ENCODE measurements at places on chromosomes 6 and 20. TPM values are rescaled to one million over a fixed set of nuclear protein-coding genes. Genes with fewer than 3 reads are reported as not detected.

ELOVL2 gene
- 14.1 TPM for total RNA-seq

EYA2 gene
- total RNA-seq = 8.9 TPM

ALDH8A1 gene
- total RNA-seq = not detected

PTGIS gene
- 20.9 TPM for total RNA-seq

PGBD1 gene
- 8.4 TPM for total RNA-seq

NCOA6 gene
- total RNA-seq = 30.2 TPM

HCRTR2 gene
- not detected for total RNA-seq

MLIP gene
- not detected for total RNA-seq

TP53TG5 gene
- 2.4 TPM for total RNA-seq

FBXO5 gene
- total RNA-seq = 71.6 TPM

EDN1 gene
- total RNA-seq = 0.46 TPM

DNA sequence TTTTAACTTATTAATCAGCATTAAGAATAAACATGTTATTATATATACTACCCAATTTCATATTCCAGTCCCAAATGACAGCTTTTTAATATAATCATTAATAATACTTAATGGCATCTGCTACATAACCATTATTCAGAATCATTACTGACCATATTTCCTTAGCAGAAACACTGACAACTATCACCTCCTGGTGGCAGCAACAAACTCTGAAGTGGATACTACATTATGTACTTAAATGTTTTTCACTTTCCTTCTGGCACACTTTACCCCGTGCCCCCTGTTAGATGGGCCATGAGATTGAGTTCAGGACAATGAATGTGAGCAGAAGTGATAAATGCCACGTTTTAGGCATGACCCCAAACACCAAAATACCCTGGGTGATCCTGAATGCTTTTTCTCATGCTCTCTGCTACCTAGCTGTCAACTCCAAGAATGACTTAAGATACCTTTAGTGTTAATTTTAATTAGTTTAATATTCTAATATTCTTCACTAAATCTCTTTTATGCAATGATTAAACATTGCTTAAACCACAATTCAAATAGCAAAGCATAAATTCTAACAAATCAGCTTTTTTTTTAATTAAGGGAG, 77.1 kb downstream of the LMBRD1 start:
- no peak overlapping the region for H3K27ac ChIP-seq
- no peaks in the 10 kb centered on the region for H3K27me3 ChIP-seq
- H3K4me1 ChIP-seq = no peaks in the 10 kb centered on the region
- DNase-seq = peak; percentile 48
- H3K4me3 ChIP-seq = no peak overlapping the region

DNA sequence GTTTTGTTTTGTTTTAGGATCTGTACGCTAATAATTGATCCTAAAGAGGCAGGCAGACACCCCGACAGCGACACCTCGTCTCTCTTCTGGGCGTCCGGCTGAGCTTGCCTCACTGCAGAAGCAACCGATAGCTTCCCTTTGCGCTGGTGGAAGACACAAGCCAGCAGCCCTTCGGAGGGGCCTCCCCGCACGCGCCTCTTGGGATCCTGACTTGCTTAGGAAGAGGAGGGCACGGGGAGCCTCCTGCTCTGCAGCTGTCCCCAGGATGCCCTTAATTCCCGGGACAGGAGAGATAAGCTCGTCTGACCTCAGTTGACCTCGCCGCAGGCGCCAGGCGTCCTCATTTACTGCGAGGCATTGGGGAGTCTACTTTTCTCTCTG, 94.0 kb downstream of the CD83 start:
- peaks cover 7% of the 10 kb centered on the region for H3K4me1 ChIP-seq
- H3K27ac ChIP-seq = peak overlapping the region; percentile 5
- H3K27me3 ChIP-seq = peaks cover 3% of the 10 kb centered on the region
- no peaks in the 10 kb centered on the region for H3K36me3 ChIP-seq
- peak overlapping the region; percentile 78 for H3K4me3 ChIP-seq

GRCh38 chr6:71496018-71496721, 207.6 kb downstream of the OGFRL1 start:
- no peaks in the 10 kb centered on the region for H3K4me1 ChIP-seq
- DNase-seq = no peak
- H3K27ac ChIP-seq = no peak overlapping the region
- H3K27me3 ChIP-seq = no peaks in the 10 kb centered on the region
- H3K4me3 ChIP-seq = no peak overlapping the region

GRCh38 chr6:12613811-12614210, 102.8 kb upstream of the PHACTR1 start:
- no peak overlapping the region for H3K27ac ChIP-seq
- no peaks in the 10 kb centered on the region for H3K36me3 ChIP-seq
- H3K27me3 ChIP-seq = no peaks in the 10 kb centered on the region

- H3K4me3 ChIP-seq = no peak overlapping the region
- peaks cover under 1% of the 10 kb centered on the region for H3K4me1 ChIP-seq
- peaks cover 5% of the 10 kb centered on the region for H3K27me3 ChIP-seq
- no peak for DNase-seq
- peak overlapping the region; percentile 22 for H3K27ac ChIP-seq
These were observed 31.8 kb upstream of the PLEKHG1 start for GRCh38 chr6:150567823-150568383.

DNA sequence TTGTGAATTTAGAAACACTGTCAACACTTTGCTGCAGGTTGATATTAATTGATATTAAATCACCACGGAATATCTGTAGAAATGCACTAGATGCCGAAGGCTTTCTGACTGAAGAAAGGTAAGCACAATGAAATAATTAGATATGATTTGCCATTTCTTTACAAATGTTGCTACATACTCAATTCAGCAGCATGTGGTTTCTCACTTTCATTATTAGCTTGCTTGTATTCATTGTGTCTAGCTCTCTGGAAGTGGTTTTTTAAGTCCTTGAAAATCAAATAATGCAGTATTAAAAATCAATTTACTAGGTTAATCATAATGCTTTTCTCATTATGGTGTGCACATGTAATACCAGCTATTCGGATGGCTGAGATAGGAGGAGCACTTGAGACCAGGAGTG, 231.3 kb upstream of the MARCKS start:
- DNase-seq = no peak
- H3K27ac ChIP-seq = no peak overlapping the region
- H3K27me3 ChIP-seq = no peaks in the 10 kb centered on the region
- no peaks in the 10 kb centered on the region for H3K36me3 ChIP-seq
- H3K4me3 ChIP-seq = no peak overlapping the region
- H3K4me1 ChIP-seq = peaks cover 10% of the 10 kb centered on the region

- H3K36me3 ChIP-seq = no peaks in the 10 kb centered on the region
- H3K4me1 ChIP-seq = no peaks in the 10 kb centered on the region
- no peak overlapping the region for H3K27ac ChIP-seq
These were observed 977.7 kb upstream of the SLC35B3 start for GRCh38 chr6:9412951-9413559.

DNA sequence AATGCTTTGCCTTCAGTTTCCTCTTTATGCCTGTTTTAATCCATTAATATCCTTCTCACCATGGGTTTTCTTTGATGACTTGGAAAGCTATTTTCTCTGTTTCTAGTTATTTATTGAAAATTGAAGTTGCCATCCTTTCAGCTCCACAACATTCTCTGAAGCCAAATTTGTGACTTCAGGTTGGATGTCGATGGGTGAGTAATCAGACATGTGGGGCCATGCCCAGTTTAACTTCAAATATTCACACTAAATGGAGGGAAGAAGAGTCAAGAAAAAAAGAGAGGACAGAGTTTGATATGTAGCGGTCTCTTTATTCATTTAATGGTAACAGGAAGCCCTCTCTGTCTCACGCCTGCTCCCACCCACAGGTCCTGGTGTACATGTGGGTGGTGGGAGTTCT, 89.1 kb upstream of the RIPOR2 start:
- no peaks in the 10 kb centered on the region for H3K36me3 ChIP-seq
- no peaks in the 10 kb centered on the region for H3K27me3 ChIP-seq
- no peak overlapping the region for H3K27ac ChIP-seq
- H3K4me1 ChIP-seq = no peaks in the 10 kb centered on the region
- no peak overlapping the region for H3K4me3 ChIP-seq

DNA sequence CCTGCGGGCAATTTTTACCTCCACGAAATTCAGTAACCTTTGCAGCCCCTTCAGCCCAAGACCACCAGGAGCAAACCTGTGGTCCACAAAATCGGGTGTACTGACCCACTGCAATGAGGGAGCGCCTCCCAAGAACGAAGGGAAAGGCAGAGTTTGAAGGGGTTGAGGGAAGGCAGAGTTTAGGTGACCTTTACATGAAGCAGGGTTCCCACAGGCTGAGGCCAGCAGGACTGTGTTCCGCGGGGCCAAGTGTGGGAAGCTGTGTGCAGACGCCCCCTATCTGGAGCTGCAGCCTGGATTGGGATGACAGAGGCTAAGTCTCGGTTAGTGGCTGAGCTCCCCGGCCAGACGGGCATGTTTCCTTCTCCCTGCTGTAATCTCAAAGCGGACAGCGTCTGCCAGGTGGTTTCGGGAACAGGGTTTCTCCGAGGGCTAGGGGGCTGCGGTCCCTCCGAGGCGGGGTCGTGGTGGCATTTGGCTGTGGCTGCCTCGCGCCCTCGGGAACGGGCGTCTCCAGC, 826 bp upstream of the PYGB start:
- no peak overlapping the region for H3K27ac ChIP-seq
- peak overlapping the region; percentile 80 for H3K4me3 ChIP-seq
- no peaks in the 10 kb centered on the region for H3K4me1 ChIP-seq
- H3K36me3 ChIP-seq = no peaks in the 10 kb centered on the region

DNA sequence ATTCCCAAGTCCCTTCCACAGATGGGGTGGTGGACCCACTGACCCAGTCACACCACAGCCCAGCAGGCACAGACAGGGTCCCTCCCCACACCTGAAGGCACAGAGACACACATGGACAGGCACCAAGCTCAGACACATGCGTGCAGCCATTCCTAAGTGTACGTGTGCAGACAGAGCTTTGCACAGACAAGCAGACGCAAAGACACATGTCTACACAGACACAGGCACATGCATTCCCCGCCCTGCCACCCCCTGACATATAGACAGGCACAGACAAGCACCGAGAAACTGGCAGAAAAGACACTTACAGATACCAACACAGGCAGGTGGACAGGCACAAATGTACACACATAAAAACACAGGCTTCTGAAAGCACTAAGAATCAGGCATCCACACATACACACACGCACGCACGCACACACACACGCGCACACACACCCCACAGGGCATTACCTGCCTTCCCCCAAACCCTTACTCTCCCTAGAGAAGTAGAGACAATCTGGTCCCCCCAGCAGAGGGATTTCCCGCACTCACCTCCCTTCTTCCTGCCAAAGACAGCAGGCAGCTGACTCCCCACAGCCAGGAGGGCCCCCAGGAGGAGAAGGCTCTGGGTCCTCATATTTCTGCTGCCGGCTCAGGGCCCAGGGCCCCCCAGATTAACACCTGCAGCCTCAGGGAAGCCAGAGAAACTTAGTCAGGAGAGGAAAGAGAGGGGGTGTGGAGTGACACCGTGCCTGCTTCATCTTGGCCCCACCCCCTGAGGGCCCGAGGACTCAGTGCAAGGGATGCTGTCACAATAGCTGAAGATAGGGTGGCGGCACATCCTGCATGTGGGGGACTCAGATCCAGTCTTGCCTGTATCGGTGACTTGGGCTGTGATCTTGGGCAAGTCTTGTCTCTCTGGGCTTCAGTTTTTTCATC, at the start of gene WFDC5:
TSS of gene WFDC5 (minus strand) at position 710 of the 921 bp plus-strand sequence. CDS start at position 619, 91 bp downstream.
- H3K4me3 ChIP-seq = no peak within 1 kb of the TSS
- no peak within 1 kb of the TSS for H3K27ac ChIP-seq
- DNase-seq = peak; percentile 70
- no peaks in the 10 kb centered on the region for H3K27me3 ChIP-seq
- H3K4me1 ChIP-seq = no peaks in the 10 kb centered on the region

GRCh38 chr6:46760925-46761324, 14.2 kb downstream of the ANKRD66 start:
- H3K4me3 ChIP-seq = no peak overlapping the region
- H3K4me1 ChIP-seq = no peaks in the 10 kb centered on the region
- no peak overlapping the region for H3K27ac ChIP-seq
- no peaks in the 10 kb centered on the region for H3K36me3 ChIP-seq

DNA sequence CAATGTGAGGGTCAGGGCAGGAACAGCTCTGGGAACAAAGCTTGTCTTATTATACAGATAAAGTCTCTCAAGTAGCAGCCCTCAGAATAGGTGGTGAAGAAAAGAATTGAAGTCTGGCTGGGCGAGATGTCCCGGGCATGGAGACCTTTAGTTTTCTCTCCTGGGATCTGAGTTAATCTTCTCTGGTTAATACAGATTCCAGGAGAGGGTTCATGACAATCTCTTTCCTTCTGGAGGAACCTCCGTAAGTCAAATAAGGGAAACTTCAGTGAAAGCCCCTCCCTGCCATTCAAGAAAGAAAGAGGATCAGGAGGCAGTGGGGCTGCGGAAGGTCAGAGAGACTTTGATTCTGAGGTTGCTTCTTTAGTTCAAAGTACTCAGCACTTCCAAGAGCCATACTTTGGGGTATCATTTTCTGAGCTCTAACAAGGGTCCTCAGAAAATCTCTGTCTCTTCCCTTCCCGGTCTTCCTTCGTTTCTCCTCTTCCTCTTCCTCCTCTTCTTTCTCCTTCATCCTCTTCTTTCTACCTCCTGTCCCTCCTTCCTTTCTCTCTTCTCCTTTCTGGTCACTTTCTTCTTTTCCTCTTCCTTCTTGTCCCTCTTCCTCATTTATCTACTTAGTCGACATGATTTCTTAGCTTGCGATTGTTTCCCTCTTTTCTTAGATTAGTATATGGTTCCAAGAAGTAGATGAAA, 4.6 kb upstream of the ZNF184 start:
- H3K4me1 ChIP-seq = no peaks in the 10 kb centered on the region
- H3K4me3 ChIP-seq = peak overlapping the region; percentile 100
- no peak overlapping the region for H3K27ac ChIP-seq
- H3K36me3 ChIP-seq = no peaks in the 10 kb centered on the region
- no peaks in the 10 kb centered on the region for H3K27me3 ChIP-seq

- no peak overlapping the region for H3K27ac ChIP-seq
- H3K36me3 ChIP-seq = no peaks in the 10 kb centered on the region
- H3K27me3 ChIP-seq = no peaks in the 10 kb centered on the region
- no peaks in the 10 kb centered on the region for H3K4me1 ChIP-seq
- H3K4me3 ChIP-seq = no peak overlapping the region
These were observed 189.4 kb upstream of the PREP start for GRCh38 chr6:105592329-105592728.

GRCh38 chr6:149580880-149581279, 14.7 kb downstream of the GINM1 start:
- no peak overlapping the region for H3K27ac ChIP-seq
- no peaks in the 10 kb centered on the region for H3K27me3 ChIP-seq
- no peaks in the 10 kb centered on the region for H3K4me1 ChIP-seq
- DNase-seq = no peak

GRCh38 chr6:132484680-132485018, 28.3 kb downstream of the STX7 start:
- peaks cover 15% of the 10 kb centered on the region for H3K36me3 ChIP-seq
- H3K4me1 ChIP-seq = no peaks in the 10 kb centered on the region
- H3K4me3 ChIP-seq = no peak overlapping the region
- no peaks in the 10 kb centered on the region for H3K27me3 ChIP-seq

DNA sequence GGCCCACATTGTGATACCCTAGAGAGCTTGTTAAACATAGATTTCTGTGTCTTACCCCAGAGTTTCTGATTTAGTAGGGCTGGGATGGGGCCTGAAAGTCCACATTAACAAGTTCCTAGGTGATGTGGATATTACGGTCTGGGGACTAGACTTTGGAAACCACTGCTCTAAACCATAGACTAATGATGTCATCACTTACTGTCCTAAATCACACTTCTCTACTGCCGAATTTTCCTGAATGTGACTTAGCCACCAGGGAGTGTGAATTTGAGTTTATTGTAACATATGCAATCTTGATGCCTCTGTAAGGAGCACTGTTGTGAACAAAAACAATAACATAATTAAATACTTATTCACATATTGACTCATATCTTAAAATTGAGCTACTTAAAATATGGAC, 165.6 kb downstream of the BTBD3 start:
- no peaks in the 10 kb centered on the region for H3K27me3 ChIP-seq
- no peak overlapping the region for H3K4me3 ChIP-seq
- no peak for DNase-seq
- H3K36me3 ChIP-seq = no peaks in the 10 kb centered on the region
- H3K27ac ChIP-seq = no peak overlapping the region

GRCh38 chr20:416950-417800, 9.1 kb downstream of the RBCK1 start:
- H3K36me3 ChIP-seq = peaks cover 30% of the 10 kb centered on the region
- no peak overlapping the region for H3K27ac ChIP-seq
- no peak for DNase-seq
- H3K4me3 ChIP-seq = no peak overlapping the region
